ENCODE measurements at places on chromosomes 1 and 21. TPM values are rescaled to one million over a fixed set of nuclear protein-coding genes. Genes with fewer than 3 reads are reported as not detected.

Gene OLFML2B
- 4.8 TPM for total RNA-seq

Gene WDR77
- total RNA-seq, result 32.6 TPM

- DNase-seq, result peak; percentile 45
Observed at GRCh38 chr1:44239331-44239960, 26.2 kb downstream of the DMAP1 start.

GRCh38 chr1:6472391-6472790, 6.4 kb upstream of the TNFRSF25 start:
- DNase-seq, result no peak

GRCh38 chr1:203244776-203245175, 15.3 kb upstream of the CHIT1 start:
- no peak for DNase-seq

DNA sequence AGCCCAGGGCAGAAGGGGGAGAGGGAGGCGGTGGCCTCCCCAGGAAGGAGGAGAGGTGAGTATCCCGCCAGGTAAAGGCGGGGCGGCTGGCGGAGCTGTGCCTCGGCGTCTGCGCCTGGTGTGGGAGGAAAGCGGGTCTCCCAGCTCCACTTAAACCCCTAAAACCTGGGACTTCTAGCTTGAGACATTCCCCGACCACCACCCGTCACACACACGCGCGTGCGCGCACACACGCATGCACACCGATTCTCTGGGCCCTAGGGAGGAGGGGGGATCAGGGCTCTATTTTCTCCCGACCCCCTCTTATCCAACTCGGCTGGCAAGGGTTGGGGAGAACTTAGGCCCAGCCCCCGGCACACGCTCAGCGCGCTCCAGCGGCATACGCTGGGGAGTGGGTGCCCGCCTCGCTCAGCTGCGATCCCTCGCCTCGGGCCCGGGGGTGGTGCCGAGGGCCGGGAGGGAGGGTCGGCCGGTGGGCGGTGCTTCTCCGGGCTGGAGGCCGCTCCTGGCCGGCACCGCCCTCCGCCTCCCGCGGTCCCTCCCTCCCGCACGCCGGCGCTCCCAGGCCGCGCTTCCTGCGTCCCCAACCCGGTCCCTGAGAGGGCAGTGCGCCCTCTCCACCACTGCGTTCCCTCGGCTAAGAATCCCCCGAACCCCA, at the start of gene TMEM51:
Gene TMEM51 (plus strand): TSS at position 564 of the 658 bp plus-strand sequence. CDS start 61,341 bp downstream, outside the sequence.
- peak; percentile 86 for DNase-seq

DNA sequence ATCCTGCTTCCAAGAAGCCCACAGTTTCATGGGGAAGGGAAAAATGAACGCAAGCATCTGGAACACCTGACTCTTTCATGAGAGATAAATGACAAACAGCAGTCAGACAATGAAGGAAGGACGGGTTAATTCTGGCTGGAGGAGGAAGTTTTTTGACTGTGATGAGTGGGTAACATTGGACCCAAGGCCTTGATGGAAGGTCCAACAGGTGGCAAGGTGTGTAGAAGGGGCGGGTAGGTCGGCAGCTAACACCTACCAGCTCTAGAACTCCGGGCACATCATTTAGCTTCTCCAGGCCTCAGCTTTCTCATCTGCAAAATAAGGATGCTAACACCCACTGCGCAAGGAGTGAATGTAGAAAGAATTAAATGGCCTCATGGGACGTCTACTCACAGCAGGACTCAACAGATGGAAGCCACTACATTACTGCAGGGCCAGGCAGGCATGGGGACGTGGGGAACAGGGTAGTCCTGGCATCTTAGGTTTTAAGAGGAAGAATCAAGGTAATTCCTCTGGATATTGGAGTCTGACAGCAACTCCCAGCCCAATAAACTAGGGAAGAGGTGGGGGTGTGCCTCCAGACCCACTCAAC, 12.9 kb downstream of the GLIS1 start:
- DNase-seq, result no peak
